ENCODE measurements at places on chromosomes 2 and 18.

GRCh38 chr2:9336241-9336575 lies 87.1 kb downstream of the ITGB1BP1 start:
- DNase-seq, result no peak

DNA sequence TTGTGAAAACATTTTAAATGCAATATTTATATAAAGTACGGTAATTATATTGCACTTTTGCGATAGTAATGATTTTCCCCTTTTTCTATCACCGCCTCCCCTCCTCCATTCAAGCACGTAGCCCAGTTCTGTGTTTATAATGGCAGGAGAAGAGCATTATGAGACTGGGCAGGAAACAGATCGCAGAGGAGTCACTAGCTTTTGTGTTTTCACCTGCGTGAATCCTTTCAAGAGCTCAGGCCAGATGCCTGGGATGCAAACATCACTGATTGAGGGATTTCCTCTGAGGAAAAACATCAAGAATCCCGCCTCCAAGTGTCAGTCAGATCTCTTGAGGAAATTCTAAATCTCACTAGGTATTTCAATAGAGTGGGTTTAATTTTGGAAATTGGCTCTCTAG lies 178.4 kb upstream of the FN1 start:
- DNase-seq, result no peak

GRCh38 chr2:21486445-21486844 lies 362.7 kb downstream of the TDRD15 start:
- DNase-seq, result no peak

DNA sequence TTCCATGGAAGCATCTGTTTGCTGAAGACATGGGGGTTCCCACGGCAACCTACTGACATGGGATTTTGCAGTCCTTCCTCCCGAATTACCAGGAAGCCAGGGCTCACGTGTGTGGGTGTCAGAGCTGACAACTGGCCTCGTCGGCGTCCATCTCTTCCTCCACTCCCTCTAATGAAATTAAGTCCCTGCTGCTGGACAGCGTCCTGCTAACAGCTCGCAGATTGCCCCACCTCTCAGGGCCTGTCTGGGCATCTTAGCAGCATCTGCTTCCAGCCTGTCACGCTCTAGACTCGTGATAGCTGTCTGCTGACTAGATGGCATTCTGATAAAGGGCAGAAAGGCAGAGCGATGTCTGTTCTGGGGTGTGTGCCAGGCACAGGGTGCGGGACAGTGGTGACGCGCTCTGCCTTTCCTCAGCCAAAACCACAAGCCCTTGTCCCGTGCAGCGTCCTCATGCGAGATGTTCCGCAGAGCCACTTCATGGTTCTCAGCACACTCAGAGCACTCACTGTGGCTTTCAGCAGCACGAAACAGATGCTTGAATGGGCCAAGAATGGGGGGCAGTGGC lies 161.1 kb downstream of the ARL4C start:
- no peak for DNase-seq

DNA sequence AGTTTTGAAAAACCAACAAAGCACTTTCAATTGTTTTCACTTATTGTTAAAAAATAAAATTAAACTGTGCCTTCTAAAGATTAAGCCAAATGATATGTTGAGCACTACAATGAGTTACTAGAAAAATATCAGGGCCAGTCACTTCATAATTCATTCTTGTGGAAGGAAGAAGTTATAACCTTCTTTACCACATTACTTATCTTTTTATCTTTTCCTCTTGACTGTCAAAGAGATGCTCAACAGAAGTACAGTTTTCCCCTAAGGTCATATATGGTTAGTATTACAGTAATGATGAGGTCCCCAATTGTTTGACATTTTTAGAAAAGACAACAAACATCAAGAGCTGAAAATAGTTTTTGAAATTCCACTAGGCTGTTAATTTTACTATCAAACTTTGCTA lies 9.4 kb downstream of the PELI1 start:
- DNase-seq, result no peak

- DNase-seq, result no peak
These were observed 238.7 kb upstream of the KCNH7 start for GRCh38 chr2:163077241-163077640.

DNA sequence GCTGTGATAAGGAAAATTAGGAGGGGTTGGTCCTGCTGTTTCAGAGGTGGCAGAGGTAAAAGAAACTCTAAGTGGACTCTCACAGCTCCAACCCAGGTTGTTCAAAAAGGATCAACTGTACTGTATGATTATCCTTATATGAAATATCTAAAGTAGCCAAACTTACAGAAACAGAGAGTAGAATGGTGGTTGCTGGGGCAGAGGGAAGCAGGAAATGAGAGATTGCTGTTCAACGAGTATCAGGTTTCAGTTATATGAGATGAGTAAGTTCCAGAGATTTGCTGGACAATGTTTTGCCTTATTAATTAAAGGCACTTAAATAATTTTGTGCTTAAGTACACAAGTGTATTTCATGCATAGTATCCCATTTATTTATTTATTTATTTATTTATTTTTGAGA lies 972.0 kb upstream of the LRRTM1 start:
- no peak for DNase-seq

DNA sequence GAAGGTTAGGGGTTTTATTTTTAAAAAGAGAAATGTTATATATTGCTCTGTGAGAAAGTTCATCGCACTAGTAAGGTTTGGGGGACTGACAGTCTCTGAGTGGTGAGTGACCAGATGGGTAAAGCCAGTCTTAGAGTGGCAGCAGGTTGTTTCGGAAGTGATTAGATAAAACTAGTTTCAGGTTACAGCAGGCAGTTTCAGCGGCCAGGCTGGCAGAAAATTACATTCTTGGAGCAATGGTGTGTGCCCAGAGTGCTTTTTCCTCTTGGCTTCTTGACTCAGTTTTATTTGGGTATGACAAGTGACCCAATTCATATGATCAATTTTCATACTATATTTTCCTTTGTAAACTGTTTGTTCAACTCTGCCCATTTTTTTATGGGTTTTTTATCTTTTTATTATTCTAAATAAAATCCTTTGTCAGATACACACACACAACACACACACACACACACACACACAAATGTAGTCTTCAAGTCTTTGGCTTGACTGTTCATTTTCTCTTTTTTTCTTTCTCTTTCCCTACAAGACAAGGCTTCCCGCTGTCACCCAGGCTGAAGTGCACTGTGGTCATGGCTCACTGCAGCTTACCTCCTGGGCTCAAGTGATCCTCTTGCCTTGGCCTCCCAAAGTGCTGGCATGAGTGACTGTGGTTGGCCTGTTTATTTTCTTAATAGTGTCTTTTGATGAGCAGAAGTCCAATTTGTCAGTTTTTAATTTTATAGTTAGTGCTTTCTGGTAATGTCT lies 30.9 kb downstream of the RALBP1 start:
- DNase-seq, result no peak

Data from stimulated activated CD4-positive, alpha-beta T cell treated with anti-CD3 and anti-CD28 coated beads, Interleukin-15, amount 100 ng/mL, for 1 hour (primary cell).